ENCODE measurements at places on chromosomes 16 and 17. TPM values are rescaled to one million over a fixed set of nuclear protein-coding genes. Genes with fewer than 3 reads are reported as not detected.

DNA sequence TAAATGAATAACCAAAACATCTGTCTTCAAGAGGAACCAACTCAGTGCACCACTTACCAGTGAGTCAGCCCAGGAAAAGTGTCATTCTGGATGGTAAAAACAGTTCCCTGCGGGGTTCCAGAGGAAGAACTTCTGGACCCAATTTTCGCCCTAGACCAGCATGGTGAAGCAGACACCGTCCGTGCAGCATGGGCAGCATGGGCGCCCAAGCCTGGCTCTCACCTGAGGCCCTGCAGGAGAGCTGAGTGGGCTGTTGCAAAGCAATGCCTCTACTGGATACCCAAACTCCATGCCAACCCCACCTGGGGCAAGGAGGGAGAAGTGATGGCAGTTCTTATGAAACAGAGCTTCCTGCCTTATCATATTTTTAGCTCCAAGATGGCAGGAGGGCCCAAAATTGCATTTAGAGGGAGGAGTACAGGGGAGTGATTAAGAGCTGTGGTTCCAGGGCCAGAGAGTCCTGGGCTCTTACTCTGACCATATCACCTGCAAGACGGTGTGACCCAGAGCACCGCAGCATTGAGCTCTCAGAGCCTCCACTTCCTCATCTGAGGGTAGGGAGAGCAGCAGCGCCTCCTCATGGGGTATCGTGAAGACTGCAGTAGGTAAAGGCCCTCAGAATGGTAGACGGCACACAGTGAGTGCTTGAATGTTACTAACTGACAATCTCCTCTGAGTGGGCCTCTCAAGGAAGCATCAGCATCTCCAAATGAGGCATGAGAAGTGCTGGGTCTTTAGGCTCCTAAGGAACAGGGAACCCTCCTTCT is 16.6 kb upstream of the INPP5K start:
- no peak overlapping the region for H3K27ac ChIP-seq
- H3K27me3 ChIP-seq: no peaks in the 10 kb centered on the region
- H3K4me1 ChIP-seq: no peaks in the 10 kb centered on the region
- H3K36me3 ChIP-seq: peaks cover 38% of the 10 kb centered on the region

GRCh38 chr16:88957887-88958577 is 19.0 kb downstream of the CBFA2T3 start:
- H3K27me3 ChIP-seq: no peaks in the 10 kb centered on the region
- peaks cover 14% of the 10 kb centered on the region for H3K4me1 ChIP-seq
- H3K27ac ChIP-seq: no peak overlapping the region
- H3K4me3 ChIP-seq: no peak overlapping the region
- no peak for DNase-seq

DNA sequence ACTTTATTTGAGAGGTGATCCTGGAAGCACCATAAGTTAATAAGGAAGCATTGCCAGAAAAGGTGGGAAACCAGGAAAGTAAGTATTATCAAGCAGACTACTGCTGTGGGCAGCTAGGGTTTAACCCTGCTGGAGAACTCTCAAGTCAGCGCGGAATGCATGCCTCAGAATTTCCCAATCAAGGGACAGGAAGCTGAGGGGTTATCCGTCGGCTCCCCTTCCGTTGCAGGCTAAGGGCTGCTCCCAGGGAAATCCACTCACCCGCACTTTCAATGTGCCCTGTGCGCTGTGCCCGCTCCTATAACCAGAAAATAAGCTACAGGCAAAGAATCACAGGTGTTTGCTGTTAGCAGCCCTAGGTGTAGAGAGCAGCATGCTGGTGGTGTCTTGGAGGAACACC is 138.5 kb upstream of the CACNG3 start:
- H3K4me3 ChIP-seq: no peak overlapping the region
- no peak for DNase-seq
- H3K27ac ChIP-seq: no peak overlapping the region

DNA sequence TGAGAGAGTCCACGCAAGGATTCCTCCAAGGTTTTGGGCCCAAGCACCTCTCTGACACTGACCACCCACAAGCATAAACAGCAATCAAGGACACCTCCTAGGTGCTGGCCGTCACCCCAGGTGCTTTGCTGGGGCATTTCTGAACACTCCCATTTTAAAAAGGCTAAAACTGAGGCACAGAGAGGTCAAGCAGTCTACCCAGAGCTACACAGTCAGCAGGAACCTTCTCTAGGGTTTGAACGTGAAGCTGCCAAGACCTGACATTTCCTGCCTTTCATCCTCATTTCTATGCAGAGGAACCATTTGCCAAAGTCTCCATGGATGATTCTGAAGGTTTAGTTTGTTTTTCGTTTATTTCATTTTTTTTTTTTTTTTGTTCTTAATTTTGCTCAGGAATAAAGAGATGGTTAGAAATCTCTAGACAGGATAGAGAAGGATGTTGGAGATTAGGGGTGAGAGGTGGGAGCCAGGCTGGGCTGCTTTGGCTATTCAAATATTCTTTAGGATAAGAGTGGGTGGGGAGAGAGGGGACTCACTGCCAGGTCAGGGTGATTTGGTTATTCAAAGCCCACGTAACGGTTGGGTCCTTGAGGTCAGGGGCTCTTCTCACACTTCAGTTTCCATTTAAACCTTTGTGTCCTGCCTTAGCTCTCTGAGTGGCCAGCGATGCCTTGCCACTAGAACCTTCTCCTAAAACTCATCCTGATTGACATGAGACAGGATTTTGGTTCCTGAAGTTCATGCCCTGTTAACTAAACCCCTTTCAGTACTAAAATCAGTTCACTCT is 6.2 kb downstream of the PLCG2 start:
- H3K27ac ChIP-seq: no peak overlapping the region
- no peaks in the 10 kb centered on the region for H3K36me3 ChIP-seq
- DNase-seq: no peak
- peaks cover under 1% of the 10 kb centered on the region for H3K4me1 ChIP-seq

GRCh38 chr17:17737961-17738894 is 57.0 kb downstream of the RAI1 start:
- H3K27ac ChIP-seq: no peak overlapping the region
- H3K36me3 ChIP-seq: no peaks in the 10 kb centered on the region

DNA sequence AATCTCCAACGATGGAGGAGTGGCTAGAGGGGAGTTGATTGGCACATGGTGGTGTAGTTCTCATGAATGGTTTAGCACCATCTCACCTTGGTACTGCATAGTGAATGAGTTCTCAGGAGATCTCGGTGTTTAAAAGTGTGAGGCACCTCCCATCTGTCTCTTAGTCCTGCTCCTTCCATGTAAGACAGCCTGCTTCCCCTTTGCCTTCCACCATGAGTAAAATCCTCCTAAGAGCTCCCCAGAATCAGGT is 428.8 kb upstream of the MAF start:
- DNase-seq: no peak
- H3K36me3 ChIP-seq: no peaks in the 10 kb centered on the region
- H3K4me3 ChIP-seq: no peak overlapping the region
- peaks cover 12% of the 10 kb centered on the region for H3K4me1 ChIP-seq
- no peaks in the 10 kb centered on the region for H3K27me3 ChIP-seq
- no peak overlapping the region for H3K27ac ChIP-seq

GRCh38 chr16:22370038-22370820 is 4.2 kb downstream of the CDR2 start:
- peaks cover 80% of the 10 kb centered on the region for H3K4me1 ChIP-seq
- no peak overlapping the region for H3K27ac ChIP-seq
- H3K4me3 ChIP-seq: no peak overlapping the region
- H3K27me3 ChIP-seq: no peaks in the 10 kb centered on the region
- DNase-seq: no peak

GRCh38 chr16:77637940-77638339 is 84.4 kb upstream of the NUDT7 start:
- no peaks in the 10 kb centered on the region for H3K4me1 ChIP-seq
- H3K27me3 ChIP-seq: no peaks in the 10 kb centered on the region
- no peak for DNase-seq
- no peak overlapping the region for H3K27ac ChIP-seq
- no peaks in the 10 kb centered on the region for H3K36me3 ChIP-seq

DNA sequence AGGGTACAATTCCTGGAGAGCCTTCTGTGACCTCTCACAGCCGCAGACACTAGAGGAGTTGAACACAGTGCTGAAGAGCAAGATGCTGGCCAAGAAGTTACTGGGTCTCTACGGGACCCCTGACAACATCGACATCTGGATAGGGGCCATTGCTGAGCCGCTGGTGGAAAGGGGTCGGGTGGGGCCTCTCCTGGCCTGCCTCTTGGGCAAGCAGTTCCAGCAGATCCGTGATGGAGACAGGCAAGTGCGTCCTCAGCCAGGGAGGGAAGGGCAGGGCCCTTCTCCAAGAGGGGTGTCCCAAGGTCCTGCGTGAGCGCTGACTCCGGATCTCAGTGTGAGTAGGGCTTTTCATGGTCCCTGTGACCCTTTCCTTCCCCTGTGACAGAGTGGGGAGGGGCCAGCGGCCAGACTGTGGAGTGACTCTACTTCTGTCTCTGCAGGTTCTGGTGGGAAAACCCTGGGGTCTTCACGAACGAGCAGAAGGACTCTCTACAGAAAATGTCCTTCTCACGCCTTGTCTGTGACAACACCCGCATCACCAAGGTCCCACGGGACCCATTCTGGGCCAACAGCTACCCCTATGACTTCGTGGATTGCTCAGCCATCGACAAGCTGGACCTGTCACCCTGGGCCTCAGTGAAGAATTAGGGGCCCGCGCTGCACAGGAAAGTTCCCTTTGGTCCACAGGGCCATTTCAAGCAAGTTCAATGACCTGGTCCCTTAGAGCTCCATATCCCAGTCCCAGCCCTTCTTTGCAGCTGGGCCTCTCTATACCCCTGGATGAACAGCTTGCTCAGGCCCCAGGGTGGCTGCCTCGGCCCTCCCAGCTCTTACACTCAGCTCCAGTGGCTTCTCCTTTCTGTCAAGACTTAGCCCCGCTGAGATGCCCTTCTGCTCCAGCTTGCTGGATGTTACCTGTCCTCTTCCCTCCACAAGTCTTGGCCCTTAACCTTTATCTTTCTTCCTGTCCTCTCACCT is 13.1 kb downstream of the MPO start:
- no peak for DNase-seq
- H3K4me3 ChIP-seq: no peak overlapping the region
- H3K27ac ChIP-seq: no peak overlapping the region
- H3K27me3 ChIP-seq: peaks cover 16% of the 10 kb centered on the region
- H3K4me1 ChIP-seq: no peaks in the 10 kb centered on the region

Gene CCDC200
- total RNA-seq: 1.3 TPM

DNA sequence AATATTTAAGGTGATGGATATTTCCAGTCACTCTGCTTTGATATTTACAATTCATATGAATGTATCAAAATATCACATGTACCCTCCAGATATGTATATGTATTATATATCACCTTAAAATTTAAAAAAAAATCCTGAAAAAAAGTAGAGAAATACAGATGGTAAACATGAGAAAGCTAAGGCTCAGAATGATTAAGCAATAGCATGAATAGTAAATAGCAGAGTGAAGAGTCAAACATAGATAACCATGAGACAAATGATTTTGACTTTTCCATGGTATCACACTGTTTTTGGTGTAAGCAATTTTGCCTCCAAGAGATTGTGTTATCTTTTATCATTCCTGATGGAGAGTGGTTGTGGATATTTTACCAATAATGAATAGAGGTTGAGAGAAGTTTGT is 868.8 kb downstream of the CDH11 start:
- H3K36me3 ChIP-seq: no peaks in the 10 kb centered on the region

GRCh38 chr17:69179227-69179952 is 37.7 kb upstream of the ABCA6 start:
- no peak overlapping the region for H3K27ac ChIP-seq
- H3K27me3 ChIP-seq: no peaks in the 10 kb centered on the region
- no peak overlapping the region for H3K4me3 ChIP-seq
- H3K36me3 ChIP-seq: no peaks in the 10 kb centered on the region

DNA sequence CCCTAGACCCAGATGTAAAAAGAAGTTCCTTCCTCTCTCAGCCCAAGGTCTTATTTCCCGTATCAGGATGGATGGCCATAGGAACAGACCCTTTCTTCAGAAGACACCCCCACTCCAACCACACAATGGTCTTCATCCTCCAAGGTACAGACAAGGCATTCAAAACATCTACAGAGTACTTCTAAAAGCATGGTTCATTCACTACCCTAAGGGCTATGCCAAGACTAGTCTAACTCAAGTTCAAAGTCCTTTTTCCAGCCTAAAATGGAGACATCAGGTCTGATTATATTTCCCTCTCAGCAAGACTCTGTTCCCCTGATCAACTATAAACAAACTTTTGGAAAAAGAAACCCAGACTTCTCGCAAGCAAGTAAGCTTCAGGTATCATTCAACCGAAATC is 388.9 kb downstream of the NPIPA8 start:
- DNase-seq: no peak
- H3K27me3 ChIP-seq: no peaks in the 10 kb centered on the region
- H3K36me3 ChIP-seq: no peaks in the 10 kb centered on the region
- H3K4me1 ChIP-seq: no peaks in the 10 kb centered on the region

GRCh38 chr17:82602986-82603710 is 45.1 kb downstream of the WDR45B start:
- H3K36me3 ChIP-seq: peaks cover 32% of the 10 kb centered on the region
- no peak overlapping the region for H3K27ac ChIP-seq
- no peak overlapping the region for H3K4me3 ChIP-seq
- H3K27me3 ChIP-seq: no peaks in the 10 kb centered on the region

- H3K36me3 ChIP-seq: no peaks in the 10 kb centered on the region
- H3K4me3 ChIP-seq: peak overlapping the region; percentile 87
- H3K27me3 ChIP-seq: no peaks in the 10 kb centered on the region
- DNase-seq: no peak
- peaks cover 43% of the 10 kb centered on the region for H3K4me1 ChIP-seq
Observed at GRCh38 chr17:83050651-83051395, 28.6 kb upstream of the METRNL start.

- no peak overlapping the region for H3K27ac ChIP-seq
- no peak overlapping the region for H3K4me3 ChIP-seq
- DNase-seq: no peak
- H3K27me3 ChIP-seq: no peaks in the 10 kb centered on the region
- no peaks in the 10 kb centered on the region for H3K4me1 ChIP-seq
Observed at GRCh38 chr16:87202346-87202745, 114.8 kb downstream of the C16orf95 start.
